NCI-H2081 (cell line): ENCODE measurements at places on chromosomes 16 and 17.
A peak's percentile ranks its signal among the peaks of the same experiment; 100 is the strongest.

GRCh38 chr17:9299695-9300094 is 275.9 kb downstream of the STX8 start:
- no peak for DNase-seq

DNA sequence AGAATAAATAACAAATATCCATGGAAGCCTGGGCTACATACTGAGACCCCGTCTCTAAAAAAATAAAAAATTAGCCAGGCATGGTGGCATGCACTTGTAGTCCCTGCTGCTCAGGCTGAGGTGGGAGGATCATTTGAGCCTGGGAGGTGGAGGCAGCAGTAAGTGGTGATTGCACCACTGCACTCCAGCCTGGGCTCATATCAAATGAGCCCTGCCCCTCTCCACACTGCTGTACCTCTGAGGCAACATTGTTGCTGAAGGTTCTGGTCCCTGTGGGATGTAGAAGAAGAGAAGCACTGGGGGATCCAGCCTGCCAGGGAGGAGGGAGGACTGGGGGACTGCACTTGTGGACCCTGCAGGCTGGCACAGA is 11.4 kb upstream of the ARHGAP23 start:
- no peak for DNase-seq

- peak; percentile 39 for DNase-seq
Observed at GRCh38 chr16:79171931-79172705, 428.4 kb downstream of the MAF start.

DNA sequence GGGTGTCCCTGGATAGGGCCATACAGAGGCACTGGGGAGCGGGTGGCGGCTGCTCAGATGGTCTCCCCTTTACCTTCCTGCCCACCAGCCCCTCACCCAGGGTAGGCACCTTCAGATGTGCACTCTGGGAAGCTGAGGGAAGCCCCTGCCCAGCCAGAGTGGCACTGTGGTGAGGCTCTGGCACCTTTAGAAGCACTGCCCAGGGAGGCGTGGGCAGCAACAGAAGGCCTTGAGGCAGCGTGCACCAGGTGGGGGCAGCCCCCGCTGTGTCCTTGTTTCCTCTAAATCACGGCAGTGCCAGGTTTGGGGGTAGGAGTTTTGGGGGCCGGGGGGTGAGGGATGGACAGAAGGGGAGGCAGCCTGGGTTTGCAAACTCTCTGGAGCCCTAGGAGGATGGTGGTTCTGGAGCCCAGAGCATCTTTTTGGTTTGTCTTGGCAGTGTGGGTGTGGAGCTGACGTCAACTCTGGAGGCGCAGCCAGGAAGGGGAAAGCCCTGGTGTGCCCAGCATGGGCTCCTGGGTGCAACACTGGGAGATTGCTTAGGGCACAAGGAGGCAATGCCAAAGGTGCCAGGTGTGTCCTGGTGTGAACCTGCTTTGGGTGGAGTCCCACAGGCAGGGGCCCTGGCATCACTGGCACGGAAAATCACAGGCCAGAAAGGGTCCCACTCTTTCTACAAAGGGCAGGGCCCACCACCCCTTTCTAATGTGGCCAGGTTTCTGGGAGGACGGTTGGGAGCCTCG is 23.1 kb upstream of the CDC42EP4 start:
- peak; percentile 88 for DNase-seq

GRCh38 chr16:19898924-19899604 is 14.4 kb upstream of the GPRC5B start:
- DNase-seq: peak; percentile 53

- peak; percentile 68 for DNase-seq
Observed at GRCh38 chr17:70636517-70637133, 467.3 kb downstream of the KCNJ2 start.

DNA sequence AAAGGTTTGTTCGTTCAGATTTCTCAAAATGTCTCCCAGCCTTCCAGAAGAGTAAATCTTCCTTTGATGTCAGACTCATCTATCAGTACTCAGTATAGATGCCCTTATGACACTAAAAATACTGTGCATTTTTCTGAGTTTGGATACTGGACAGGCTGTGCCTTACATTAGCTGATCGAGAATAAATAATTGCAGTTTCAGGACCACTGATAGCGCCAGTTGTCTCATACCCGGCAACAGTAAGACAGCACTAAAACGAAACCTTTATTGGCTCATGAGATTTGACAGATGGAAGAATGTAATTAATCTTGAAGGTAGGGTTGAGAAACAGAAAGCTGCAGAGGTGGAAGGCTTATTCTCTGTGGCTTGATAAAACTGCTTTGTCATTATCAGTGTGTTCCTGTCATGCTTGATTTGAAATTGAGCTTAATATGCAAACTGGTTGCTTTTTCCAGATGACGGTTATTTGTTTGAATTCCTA is 1.2 kb downstream of the ATP6V0A1 start:
- DNase-seq: no peak

DNA sequence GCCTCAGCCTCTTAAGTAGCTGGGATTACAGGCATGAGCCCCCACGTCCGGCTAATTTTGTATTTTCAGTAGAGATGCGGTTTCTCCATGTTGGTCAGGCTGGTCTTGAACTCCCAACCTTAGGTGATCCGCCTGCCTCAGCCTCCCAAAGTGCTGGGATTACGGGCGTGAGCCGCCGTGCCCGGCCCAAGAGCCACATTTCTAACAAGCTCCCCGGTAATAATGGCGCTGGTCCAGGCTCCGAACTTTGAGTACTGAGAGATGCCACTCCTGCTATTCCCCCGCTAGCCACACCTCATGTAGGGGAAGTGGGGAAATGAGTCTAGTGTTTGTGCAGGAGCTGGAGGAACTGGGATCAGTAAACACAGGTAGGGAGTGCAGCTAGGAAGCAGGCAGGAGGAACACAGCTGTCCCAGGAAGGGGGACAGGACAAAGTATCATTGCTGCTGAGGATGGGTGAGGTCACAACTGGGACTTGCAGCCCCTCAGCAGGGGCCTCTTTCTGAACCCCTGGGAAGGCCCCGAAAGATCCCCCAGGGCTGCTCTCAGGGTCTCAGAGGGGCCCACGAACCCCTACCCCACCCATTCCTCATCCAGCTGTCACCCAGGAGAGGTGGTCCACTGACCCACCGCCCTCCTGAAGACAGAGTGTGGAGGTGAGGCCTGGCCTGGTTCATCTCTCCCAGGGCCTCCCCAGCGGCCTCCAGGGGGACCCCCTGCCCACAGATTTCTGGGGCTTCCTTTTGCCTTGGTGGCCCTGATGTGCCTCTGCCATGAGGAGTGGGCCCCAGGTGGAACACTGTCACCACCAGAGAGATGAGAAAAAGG is 3.7 kb upstream of the KREMEN2 start:
- DNase-seq: no peak

GRCh38 chr16:57530104-57530521 is 6.3 kb downstream of the CCDC102A start:
- no peak for DNase-seq

GRCh38 chr16:49854796-49855203 is 1.1 kb downstream of the ZNF423 start:
- no peak for DNase-seq

- DNase-seq: peak; percentile 62
Observed at GRCh38 chr17:36544044-36544306, 744 bp upstream of the GGNBP2 start.

DNA sequence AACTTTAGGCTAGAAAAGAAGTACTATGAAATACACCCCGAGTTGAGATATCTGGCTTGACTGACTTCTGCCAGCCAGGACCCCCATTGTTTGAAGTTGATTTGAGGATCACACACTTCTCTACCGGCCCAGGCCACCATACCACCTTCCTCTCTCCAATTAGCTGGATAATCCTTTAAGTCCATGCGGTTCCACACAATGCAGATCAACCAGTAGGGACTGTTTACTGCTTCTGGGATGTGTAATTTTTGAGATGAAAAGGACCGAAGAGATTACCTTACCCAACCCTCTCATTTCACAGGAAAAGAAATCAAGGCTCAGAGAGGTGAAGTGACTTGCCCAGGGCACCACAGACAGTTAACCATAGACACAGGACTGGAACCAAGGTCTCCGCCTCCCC is 20.5 kb downstream of the ERN1 start:
- DNase-seq: no peak

GRCh38 chr17:74241431-74241830 is 28.1 kb downstream of the TTYH2 start:
- DNase-seq: no peak

DNA sequence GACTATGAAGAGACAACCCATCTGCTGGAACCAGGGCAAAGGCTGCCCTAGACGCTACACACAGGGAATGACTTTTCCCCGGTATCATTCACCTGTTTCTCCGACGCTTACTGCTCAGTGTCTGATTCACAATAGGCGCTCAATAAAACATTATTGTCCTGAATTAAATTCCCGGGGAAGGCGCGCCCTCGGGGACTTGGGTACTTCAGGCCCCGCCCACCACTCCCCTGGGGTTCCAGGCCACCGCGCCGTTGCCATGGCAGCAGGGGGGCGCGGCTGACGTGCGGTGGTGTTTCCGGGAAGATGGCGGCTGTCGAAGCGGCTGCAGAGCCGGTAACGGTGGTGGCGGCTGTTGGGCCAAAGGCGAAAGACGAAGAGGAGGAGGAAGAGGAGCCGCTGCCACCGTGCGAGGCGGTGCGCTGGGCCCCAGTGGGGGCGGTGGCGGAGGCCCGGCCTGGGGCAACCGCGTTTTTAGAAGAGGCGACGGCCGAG is at the start of gene RUNDC1:
Gene RUNDC1, plus strand, starts transcription at position 292 of the 492 bp plus-strand sequence. Its CDS starts 12 bp downstream, at position 304.
- peak; percentile 94 for DNase-seq

- no peak for DNase-seq
Observed at GRCh38 chr16:70678898-70679670, 6.8 kb downstream of the MTSS2 start.

DNA sequence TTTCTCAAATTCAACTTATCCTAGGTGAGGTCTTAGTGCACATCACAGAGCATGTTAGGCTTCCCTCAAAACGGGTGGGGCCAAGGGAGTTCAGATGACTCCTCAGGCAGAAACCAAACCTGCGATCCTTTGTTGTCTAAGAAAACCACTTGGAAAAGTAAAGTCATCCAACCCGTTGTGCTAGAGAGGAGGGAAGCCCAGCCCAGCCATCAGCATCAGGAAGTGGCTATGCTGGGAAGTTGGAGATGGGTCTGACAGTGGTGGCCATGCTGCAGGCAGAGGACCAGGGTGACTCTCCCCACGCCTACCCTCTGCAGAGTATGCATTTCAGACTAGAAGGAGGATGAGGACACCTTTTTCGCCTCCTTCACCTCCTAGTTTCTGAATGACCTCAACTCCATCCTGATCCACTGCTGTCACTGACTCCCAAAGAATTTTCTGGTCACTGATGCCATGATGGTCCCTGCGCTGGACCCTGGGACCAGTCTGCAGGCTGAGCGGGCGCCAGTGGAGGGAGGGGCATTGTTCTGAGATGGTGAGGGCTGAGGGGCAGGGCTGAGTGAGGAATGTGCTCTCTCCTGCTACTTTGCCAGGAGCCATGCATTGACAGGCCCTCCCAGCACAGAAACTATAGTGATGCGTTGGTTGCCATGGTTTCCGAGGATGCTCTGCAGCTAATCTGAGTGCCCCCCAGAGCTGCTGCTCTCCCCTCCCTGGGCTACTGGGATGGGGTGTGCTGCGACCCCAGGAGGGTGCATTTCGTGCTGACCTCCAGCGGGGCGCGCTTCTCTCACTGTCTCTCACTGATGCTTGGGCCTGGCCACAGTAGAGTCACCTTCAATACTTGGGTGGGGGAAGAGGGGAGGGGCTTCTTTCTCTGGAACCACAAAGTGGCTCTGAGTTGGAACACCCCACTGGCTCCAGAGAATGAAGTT is 20.4 kb downstream of the ALOX12B start:
- no peak for DNase-seq

- DNase-seq: no peak
Observed at GRCh38 chr17:30360086-30360808, 18.5 kb upstream of the CPD start.

DNA sequence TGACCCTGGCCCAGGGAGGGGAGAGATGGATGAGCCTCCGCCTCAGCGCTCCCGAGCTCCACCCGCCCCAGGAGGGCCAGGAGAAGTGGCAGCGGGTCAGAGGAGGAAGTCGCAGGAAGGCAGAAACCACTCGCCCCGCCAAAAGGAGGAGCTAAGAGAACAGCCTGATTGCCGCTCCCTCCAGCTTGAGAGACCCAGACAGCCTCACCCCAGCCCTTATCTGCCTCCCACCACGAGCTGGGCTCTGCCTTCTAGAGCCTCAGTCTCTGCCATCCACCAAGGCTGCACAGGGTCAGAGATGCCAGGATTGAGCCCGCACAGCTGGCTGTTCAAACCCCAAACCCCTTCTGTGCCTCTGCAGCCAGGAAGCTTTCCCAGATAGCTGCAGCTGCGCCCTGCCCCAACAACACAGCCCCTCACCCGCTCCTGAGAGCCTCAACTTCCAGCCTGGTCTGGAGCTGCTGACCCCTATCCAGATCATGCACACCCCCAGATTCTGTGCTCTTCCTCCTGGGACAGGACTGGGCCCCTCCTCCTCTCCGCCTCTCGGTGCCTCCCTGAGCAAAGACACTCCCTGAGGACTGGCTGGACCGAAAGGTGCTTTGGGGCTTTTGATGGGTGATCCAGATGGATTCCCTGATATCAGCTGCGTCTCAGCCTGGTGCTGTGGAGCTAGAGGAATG is 1.0 kb upstream of the ATP2A3 start:
- DNase-seq: peak; percentile 28

DNA sequence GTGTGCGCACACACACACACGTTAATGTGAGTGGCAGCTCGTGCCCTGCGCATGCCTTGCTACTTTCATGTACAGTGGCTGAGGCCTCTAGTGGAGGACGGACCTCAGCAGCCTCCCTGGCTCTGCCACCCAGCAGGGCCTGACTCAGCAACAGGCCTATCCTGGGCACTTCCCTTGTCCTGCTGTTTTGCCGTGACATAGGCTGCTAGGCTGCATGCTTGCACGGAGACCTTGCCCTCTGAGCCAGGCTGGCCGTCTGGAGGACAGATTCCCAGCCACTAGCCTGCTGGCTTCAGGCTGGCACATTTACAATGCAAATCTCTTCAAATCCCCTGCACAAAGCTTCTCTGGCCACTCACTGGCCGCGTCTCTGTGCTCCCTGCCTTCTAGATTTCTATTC is 9.5 kb downstream of the RNF213 start:
- DNase-seq: no peak

DNA sequence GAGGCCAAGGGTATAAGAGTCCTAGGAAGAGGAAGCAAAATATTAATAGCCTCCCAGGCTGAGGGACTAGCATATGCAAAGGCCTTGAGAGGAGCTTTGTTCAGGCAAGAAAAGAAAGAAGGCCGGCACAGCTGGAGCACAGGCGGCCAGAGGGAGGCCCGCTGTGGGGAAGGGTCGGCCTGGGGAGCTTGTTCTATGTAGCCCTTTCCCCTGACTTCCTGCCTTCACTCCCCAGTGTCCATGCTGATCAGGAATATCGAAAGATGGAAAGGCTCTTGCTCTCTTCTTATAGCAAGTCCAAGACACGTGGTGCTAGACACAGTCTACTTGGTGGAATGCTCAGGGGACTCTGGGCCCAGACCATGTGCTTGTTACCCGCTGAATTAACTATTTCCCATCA is 27.4 kb upstream of the HAS3 start:
- no peak for DNase-seq

GRCh38 chr16:87844809-87845208 is 24.5 kb downstream of the SLC7A5 start:
- no peak for DNase-seq
